Right atrium auricular region (tissue), 2 donors: ENCODE measurements at places on chromosomes 2 and 18. TPM values are rescaled to one million over a fixed set of nuclear protein-coding genes. Genes with fewer than 3 reads are reported as not detected.

GRCh38 chr2:205628422-205628821, 53.9 kb upstream of the NRP2 start:
- no peak overlapping the region for H3K4me3 ChIP-seq
- no peaks in the 10 kb centered on the region for H3K27me3 ChIP-seq
- no peaks in the 10 kb centered on the region for H3K36me3 ChIP-seq
- no peak overlapping the region for H3K27ac ChIP-seq
- no peak for DNase-seq

GRCh38 chr2:224442071-224442967, 40.4 kb upstream of the FAM124B start:
- H3K36me3 ChIP-seq, result no peaks in the 10 kb centered on the region
- H3K4me3 ChIP-seq, result peak overlapping the region; percentile 59
- H3K27ac ChIP-seq, result no peak overlapping the region

GRCh38 chr2:86525421-86526340, 37.6 kb downstream of the CHMP3 start:
- no peak overlapping the region for H3K4me3 ChIP-seq
- peaks cover 17% of the 10 kb centered on the region for H3K36me3 ChIP-seq
- DNase-seq, result no peak
- no peaks in the 10 kb centered on the region for H3K4me1 ChIP-seq
- no peaks in the 10 kb centered on the region for H3K27me3 ChIP-seq

DNA sequence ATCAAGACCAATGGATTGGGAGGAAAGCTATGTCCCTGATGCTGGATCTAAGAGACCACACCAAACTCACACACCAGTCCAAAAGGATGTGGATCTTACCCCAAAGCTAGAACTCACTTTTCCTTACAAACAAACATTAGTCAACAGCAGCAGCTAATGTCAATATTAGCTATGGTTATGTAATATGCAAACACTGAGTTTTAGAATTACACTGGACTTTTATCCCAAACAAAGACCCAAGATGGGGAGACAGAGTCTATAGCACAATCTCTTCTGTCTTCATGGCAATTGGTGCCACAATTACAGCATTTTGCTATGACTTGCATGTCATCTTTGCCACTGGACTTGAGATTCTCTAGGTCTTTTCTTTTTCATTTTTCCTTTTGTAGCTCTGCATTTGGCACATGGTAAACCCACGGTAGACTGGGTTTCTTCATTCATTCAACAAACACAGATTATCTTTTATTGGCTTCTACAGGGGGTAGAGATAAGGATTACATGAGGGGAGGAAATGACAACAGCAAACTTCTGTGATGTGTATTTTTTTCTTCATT, 59.0 kb downstream of the SPRED2 start:
- H3K27me3 ChIP-seq, result no peaks in the 10 kb centered on the region
- no peak for DNase-seq
- no peak overlapping the region for H3K27ac ChIP-seq
- H3K4me3 ChIP-seq, result no peak overlapping the region
- H3K4me1 ChIP-seq, result peaks cover 48% of the 10 kb centered on the region

DNA sequence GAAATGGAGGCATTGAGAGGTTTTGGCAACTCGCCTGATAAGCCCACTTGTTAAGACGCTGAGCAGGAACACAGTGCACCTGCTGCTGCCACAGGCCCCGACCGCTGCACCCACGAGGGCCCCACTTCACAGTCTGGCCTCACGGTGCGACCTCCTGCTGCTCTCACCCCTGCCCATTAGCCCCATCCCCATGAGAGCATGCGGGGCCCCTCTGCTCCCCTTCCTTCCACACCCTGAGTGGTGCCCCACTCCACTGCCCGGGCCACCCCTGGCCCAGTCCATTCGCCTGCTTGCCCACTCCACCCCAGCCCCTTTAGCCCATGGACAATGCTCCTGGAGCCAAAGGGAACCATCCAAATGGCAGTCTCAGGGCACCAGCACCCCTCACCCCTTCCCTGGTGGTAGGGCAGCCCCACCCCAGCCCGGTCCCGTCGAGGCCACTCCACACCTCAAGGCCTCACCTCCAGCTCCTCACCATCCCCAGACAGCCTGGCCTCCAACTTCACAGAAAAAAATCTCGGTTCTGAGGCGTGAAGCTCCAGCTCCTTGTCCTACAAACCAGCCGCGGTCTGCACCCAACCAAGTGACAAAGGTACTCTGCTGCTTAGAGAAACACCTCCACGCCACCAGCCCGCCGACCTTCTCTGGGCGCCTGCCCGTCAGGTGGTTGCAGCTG, 6.7 kb upstream of the GPR55 start:
- H3K4me1 ChIP-seq, result no peaks in the 10 kb centered on the region
- H3K36me3 ChIP-seq, result no peaks in the 10 kb centered on the region
- H3K27me3 ChIP-seq, result no peaks in the 10 kb centered on the region
- H3K27ac ChIP-seq, result no peak overlapping the region
- DNase-seq, result no peak

DNA sequence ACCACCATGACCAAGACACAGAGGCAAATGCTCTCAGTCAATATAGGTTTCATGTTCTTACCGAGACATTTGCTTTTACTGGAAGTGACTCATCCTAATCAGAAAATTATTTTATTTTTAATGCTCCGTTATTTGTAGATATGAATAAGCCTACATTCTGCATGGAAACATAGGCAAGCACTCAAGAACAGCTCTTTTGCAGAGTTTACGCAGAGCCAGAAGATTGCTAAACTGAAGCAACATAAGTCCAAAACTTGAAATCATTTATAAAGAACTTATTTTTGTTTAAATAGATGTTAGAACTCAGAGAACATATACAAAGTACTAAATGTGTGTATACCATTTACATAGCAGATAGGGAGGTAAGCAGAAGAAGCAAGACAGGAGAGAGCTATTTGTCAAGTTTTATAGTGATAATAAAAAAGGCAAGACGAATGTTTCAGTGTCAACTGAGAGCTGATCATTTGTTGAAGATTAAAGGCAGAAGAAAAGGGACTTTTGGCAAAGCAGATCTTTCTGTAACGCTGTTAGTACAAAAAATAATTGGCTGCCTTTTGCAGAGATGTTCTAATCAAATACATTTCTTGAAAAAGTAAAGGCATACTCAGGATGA, 12.4 kb upstream of the PPP1R1C start:
- H3K4me1 ChIP-seq, result no peaks in the 10 kb centered on the region
- H3K27ac ChIP-seq, result no peak overlapping the region
- H3K27me3 ChIP-seq, result no peaks in the 10 kb centered on the region
- no peak for DNase-seq

Gene LYPD6B
- total RNA-seq, result not detected

GRCh38 chr2:8604262-8604661, 77.6 kb upstream of the ID2 start:
- no peaks in the 10 kb centered on the region for H3K27me3 ChIP-seq
- no peak overlapping the region for H3K27ac ChIP-seq
- no peaks in the 10 kb centered on the region for H3K4me1 ChIP-seq
- no peaks in the 10 kb centered on the region for H3K36me3 ChIP-seq
- DNase-seq, result no peak

- DNase-seq, result peak; percentile 55
- H3K4me3 ChIP-seq, result no peak overlapping the region
- peaks cover 49% of the 10 kb centered on the region for H3K36me3 ChIP-seq
- H3K4me1 ChIP-seq, result peaks cover 33% of the 10 kb centered on the region
- no peaks in the 10 kb centered on the region for H3K27me3 ChIP-seq
These were observed 1.8 kb downstream of the RETREG2 start for GRCh38 chr2:219179601-219180465.

- DNase-seq, result no peak
- no peak overlapping the region for H3K4me3 ChIP-seq
- H3K4me1 ChIP-seq, result no peaks in the 10 kb centered on the region
- no peaks in the 10 kb centered on the region for H3K27me3 ChIP-seq
These were observed 5.7 kb upstream of the TMEM178A start for GRCh38 chr2:39659765-39660611.

- H3K27me3 ChIP-seq, result no peaks in the 10 kb centered on the region
- peaks cover 52% of the 10 kb centered on the region for H3K4me1 ChIP-seq
- DNase-seq, result peak; percentile 73
- no peak overlapping the region for H3K4me3 ChIP-seq
- H3K36me3 ChIP-seq, result no peaks in the 10 kb centered on the region
These were observed 148.6 kb downstream of the COPS8 start for GRCh38 chr2:237234268-237234667.

Gene CACNB4
- 0.37 TPM for total RNA-seq

Gene SAG
- total RNA-seq, result not detected

DNA sequence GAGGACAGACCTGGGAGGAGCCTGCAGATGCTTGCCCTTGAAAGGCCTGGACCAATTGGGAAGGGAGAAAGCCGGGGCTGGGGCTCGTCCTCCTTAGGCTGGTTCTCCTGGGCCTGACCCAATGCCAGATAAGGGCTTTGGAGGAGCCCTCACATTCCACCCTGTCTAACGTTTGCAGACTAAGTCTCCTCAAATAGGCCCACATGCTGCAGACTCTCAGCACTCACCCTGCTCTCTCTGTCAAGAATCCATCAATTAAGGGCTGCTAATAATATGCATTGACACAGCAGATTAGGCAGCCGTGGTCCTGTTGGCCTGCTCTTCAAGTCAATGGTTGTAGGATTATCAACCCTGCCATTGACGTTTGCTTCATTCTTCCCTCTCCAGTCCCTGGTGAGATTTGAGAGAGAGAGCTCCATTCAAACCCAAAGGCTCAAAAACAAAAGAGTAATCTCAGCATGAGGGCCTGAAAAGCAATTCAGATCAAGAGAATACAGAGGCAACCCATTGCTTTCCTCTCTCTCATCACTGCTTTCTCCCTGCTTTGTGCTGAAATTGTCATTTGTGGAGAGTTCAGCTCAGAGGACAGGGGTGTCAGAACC, 167.6 kb downstream of the INSIG2 start:
- no peak overlapping the region for H3K27ac ChIP-seq
- H3K4me3 ChIP-seq, result no peak overlapping the region
- no peaks in the 10 kb centered on the region for H3K27me3 ChIP-seq

Gene VWA3B
- total RNA-seq, result not detected

GRCh38 chr2:215137741-215138340, 585 bp downstream of the ABCA12 start:
- no peaks in the 10 kb centered on the region for H3K4me1 ChIP-seq
- no peaks in the 10 kb centered on the region for H3K36me3 ChIP-seq
- H3K27me3 ChIP-seq, result no peaks in the 10 kb centered on the region
- H3K27ac ChIP-seq, result no peak overlapping the region
- DNase-seq, result no peak
- no peak overlapping the region for H3K4me3 ChIP-seq

Gene NT5DC4
- total RNA-seq, result not detected

DNA sequence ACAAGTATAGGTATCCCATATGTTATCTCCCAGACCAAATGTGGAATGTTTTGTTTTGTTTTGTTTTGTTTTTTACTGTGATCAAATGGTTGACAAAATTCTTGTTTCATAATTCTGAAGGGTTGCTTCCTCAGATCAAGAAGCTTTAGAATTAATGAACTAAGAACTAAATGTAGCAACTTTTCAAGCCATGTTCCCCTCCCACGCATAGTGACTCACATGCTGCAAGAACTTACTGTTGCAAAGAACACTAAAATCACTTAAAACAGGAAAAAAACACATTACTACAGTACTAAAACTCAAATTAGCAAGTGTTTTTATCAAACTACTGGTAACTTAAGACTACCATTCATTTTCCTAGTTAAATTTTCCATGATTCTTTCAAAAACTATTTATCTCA, 30.6 kb downstream of the HNRNPLL start:
- no peak overlapping the region for H3K4me3 ChIP-seq
- peaks cover 53% of the 10 kb centered on the region for H3K36me3 ChIP-seq
- no peak overlapping the region for H3K27ac ChIP-seq
- H3K4me1 ChIP-seq, result peaks cover 7% of the 10 kb centered on the region

DNA sequence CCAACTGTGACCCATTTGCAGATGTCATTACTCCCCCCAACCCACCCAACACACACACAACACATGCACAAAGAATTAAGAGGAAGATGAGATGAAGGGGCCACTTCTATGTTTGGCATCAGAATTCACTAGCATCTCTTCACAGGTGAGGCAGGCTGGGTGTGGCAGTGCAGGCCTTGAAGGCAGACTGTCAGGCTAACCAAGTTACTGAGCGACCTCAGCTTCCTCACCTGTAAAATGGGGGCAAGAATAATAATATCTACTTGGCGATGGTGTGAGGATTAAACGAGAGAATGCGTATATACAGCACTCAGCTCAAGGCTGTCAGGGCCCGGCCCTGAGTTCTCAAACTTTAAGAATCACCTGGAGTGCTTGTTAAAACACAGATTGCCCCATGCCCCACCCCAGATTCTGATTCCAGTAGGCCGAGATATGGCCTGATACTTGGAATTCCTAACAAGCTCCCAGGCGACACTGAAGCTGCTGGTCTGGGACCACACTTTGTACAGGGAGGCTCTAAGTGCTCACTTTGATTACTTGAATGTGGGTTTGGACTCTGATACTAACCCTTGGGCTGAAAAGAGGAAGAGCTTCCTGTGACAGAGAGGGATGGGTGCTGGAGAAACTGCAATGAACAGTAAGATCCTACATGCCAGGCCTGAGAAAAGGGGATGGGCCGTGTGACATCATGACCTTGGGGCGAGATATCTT, 1.1 kb downstream of the ACTG2 start:
- H3K4me1 ChIP-seq, result no peaks in the 10 kb centered on the region
- H3K36me3 ChIP-seq, result no peaks in the 10 kb centered on the region
- no peak for DNase-seq

GRCh38 chr2:37449761-37450296, 105.4 kb downstream of the QPCT start:
- DNase-seq, result no peak
- H3K36me3 ChIP-seq, result no peaks in the 10 kb centered on the region
- no peak overlapping the region for H3K4me3 ChIP-seq
- H3K27me3 ChIP-seq, result no peaks in the 10 kb centered on the region
- H3K27ac ChIP-seq, result no peak overlapping the region

Gene BOLA3
- total RNA-seq, result 60.4 TPM

- no peaks in the 10 kb centered on the region for H3K27me3 ChIP-seq
- H3K4me3 ChIP-seq, result no peak overlapping the region
- DNase-seq, result no peak
- no peaks in the 10 kb centered on the region for H3K4me1 ChIP-seq
- H3K27ac ChIP-seq, result no peak overlapping the region
- no peaks in the 10 kb centered on the region for H3K36me3 ChIP-seq
These were observed 60.6 kb downstream of the CCDC74A start for GRCh38 chr2:131588152-131588873.

Gene RIT2
- total RNA-seq, result not detected
